ENCODE measurements at places on chromosomes 3 and 15.
A peak's percentile ranks its signal among the peaks of the same experiment; 100 is the strongest.

DNA sequence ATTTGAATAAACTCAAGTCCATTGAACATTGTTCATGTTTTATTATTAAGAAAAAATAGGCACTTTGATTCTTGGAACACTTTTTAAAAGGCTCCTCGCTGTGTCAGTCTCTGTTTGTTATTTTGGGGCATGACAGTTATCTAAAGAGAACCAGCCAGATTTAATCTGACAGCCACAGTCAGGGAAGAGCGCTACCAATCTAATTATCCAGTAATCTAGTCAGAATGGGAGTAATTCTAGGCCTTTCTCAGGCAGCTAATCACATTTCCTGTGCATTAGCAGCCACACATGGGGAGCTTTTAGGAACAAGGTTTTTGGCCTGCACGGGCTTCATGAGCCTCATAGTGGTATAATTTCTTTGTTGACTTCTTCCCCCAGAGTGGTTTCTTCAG is 362.2 kb downstream of the RBMS3 start:
- DNase-seq = no peak

GRCh38 chr15:99054025-99054387 is 46.4 kb upstream of the PGPEP1L start:
- DNase-seq = no peak

- no peak for DNase-seq
Measured at GRCh38 chr3:4888913-4889846, 90.1 kb upstream of the BHLHE40 start.

GRCh38 chr3:4994144-4994730 is 15.0 kb downstream of the BHLHE40 start:
- DNase-seq = no peak

- no peak for DNase-seq
Measured at GRCh38 chr3:40679290-40679689, 154.5 kb downstream of the ZNF621 start.

DNA sequence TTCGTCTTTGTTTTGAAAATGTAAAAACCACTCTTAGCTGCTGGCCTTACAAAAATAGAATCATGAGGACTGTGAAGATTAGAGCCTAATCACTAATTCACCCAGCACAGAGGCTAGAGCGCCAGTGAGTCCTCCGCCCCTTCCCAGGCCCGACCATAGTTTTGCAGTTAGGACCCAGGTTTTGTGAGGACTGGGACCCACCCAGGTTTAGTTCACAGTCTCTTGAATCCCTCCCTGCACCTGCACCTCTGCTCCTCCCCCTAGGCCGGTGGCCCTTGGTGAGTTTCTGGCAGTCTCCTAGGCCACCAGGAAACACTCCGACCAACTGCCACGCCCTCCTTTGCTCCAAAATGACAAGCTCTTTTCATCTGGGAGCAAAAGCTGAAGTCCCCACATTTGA is 136.0 kb upstream of the CCDC54 start:
- no peak for DNase-seq

GRCh38 chr3:71760140-71760539 is 6.5 kb downstream of the GPR27 start:
- DNase-seq = no peak

- DNase-seq = no peak
Measured at GRCh38 chr3:13135811-13136321, 62.6 kb upstream of the IQSEC1 start.

GRCh38 chr3:56375654-56376053 is 92.6 kb downstream of the ERC2 start:
- DNase-seq = no peak

DNA sequence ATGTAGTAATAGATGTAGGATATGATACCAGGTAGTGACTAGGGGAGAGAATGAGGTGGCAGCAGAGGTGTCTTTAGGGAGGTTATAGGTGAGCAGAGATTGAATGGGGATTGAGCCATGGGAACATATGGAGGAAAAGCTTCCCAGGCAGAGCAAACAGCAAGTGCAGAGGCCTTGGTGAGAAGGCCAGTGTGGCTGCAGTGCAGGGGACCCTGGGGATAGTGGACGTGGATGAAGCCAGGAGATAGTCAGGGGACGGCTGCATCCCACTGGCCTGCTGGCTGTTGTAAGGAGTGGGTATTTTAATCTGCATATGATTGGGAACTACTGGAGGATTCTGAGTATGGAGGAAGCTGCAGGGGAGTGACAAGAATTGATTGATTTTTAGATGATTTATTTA is 62.7 kb upstream of the TRAK1 start:
- DNase-seq = no peak

DNA sequence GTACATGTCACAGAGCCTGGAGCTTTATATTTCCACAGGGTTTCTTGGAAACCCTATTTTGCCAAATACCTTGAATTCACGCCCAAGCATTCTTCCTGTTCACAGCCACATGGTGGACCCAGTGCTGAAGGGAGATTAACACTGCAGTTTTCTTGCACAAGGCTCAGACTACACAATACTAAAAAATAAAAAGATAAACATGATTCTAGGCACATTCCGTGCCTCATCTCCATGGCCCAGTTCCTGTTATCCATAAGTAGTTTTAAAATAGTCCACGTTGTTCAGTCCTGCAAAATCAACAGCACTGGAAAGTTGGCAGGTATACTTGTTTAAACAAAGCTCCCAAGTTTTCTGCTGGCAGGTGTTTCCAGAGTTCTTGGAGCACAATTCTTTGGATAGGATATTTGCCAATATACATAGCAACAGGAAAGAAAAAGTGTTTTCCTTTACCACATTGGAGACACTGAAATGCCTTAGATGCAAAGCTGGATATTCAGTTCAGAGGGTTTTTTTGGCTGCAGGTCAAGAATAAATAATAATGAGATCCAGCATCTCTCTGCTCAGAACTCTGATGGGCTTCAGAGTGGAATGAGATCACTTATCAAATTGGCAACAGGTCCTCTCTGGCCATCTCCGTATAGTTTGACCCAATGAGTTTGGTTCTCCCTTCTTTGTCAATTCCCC is 88.1 kb upstream of the TGFBR2 start:
- DNase-seq = no peak

DNA sequence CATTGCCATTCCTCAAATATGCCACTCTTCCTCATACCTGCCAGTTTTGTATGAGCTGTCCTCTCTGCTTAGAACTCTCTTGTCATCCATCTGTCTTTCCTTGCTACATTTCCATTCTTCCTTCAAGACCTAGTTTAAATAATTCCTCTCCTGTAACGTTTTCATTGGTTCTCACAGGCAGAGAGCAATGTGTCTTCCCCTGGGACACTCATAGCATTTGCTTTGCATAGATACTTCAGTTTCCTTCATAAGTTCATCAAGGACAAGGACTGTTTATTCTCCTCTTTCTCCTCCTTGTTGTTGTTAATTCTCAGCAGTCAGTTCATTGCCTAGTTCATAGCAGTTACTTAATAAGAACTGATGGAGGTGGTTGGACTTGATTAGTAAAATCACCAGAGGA is 10.5 kb downstream of the NR2C2 start:
- DNase-seq = no peak

DNA sequence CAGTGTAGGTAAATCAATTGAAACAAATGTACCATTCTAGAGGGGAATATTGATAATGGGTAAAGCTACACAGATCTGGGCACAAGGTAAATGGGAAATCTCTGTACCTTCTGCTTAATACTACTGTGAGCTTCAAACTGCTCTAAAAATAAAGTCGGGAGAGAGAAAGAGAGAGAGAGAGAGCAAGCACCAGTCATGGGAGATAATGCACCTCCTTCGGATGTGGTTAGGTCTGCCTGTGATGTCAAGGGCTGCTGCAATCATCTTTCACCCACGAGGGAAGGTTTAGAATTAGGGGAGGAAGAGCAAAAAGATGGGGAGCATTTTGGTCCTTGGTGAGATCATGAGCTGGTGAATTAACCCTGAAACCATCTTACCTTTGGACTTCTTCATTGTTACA is 219.1 kb downstream of the ZNF385D start:
- DNase-seq = no peak

DNA sequence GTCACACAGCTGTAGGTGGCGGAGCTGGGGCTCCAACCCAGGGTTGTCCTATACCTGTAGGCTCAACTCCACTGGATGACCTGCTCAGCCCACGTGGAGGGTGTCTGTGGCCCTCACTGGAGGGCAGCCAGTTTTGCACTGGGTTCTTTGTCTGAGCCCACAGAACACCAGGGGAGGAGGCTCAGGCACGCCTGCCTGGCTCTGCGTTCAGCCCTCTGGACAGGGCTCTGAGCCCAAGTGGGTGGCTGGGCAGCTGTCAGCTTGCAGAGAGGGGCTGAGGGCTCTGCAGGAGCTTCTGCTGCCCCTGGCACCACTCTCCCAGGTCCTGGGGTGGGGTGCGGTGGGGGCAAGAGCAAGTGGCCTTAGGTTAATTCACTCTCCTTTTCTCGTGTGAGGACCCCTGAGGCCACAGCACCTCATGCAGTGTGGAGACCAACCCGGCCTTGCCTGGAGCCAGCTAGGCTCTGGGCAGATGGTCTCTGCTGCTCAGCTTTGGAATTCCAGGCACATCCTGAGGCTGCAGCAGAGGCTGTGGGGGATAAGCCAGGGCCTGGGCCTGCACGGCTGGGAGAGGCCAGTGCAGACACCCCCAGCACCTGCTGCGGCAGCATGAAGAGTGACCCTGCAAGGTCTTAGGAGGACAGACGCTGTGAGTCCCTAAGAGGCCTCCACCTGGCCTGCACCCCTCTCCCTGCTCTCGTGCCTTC is 23.5 kb downstream of the DUSP7 start:
- DNase-seq = no peak

DNA sequence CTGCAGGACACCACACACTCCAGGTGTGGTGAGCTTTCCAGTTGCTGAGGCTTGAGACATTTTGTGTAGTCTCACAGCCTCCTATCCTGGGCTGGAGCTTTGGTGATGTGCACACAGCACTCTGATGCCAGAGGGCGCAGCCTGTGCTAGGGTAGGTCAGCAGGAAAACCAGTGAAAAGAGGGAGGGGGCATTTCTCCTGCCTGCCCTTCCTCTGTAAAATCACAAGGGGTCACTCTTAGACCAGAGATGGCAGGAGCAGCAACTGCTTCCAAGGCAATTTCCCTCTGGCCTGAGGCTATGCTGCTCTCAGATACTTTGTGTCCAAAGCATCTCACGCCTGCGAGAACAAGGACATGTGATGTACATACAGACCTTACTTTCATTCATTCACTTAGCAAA is 16.5 kb upstream of the MUSTN1 start:
- DNase-seq = no peak

- no peak for DNase-seq
Measured at GRCh38 chr3:104126463-104126862, 1240.2 kb upstream of the ALCAM start.

GRCh38 chr15:30043211-30043655 is 39.5 kb upstream of the GOLGA8J start:
- DNase-seq = no peak

GRCh38 chr3:114411190-114411668 is 117.4 kb downstream of the TIGIT start:
- no peak for DNase-seq

GRCh38 chr3:197195326-197195725 is 103.1 kb downstream of the DLG1 start:
- DNase-seq = no peak

DNA sequence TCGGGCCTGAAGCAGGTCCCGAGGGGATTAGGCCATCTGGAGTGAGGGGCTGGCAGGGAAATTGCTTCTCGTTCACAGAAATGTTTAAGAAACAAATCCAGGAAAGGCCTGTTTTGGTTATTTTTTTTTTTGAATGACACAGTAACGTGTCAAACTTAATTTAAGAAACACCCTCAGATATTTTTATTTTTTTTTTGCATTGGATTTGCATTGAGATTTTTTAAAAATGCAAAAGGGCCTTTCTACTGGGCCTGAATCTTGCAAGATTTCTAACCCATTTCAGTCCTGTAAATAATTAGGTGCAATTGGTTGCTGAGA is 25.0 kb upstream of the KLF13 start:
- DNase-seq = no peak

GRCh38 chr3:58175187-58175436 is 35.7 kb downstream of the DNASE1L3 start:
- DNase-seq = no peak

- no peak for DNase-seq
Measured at GRCh38 chr3:160999274-160999673, 105.9 kb downstream of the B3GALNT1 start.

- no peak for DNase-seq
Measured at GRCh38 chr15:101024706-101025500, 105.7 kb downstream of the LRRK1 start.

DNA sequence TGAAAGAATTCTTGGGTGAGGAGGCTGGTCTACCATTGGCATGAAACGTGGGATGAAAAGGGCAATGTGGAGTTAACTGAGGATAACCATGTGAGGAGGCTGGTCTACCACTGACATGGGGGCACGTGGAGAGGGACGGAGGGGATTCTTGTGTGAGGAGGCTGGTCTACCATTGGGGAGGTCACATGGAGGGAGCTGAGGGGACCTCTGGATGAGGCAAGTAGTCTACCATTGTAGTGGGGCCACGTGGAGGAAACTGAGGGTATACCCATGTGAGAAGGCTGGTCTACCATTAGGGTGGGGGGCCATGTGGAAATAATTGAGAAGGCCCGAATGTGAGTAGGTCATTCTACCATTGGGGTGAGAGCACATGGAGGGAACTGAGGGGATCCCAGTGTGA is 154.1 kb downstream of the FBLN2 start:
- DNase-seq = no peak

DNA sequence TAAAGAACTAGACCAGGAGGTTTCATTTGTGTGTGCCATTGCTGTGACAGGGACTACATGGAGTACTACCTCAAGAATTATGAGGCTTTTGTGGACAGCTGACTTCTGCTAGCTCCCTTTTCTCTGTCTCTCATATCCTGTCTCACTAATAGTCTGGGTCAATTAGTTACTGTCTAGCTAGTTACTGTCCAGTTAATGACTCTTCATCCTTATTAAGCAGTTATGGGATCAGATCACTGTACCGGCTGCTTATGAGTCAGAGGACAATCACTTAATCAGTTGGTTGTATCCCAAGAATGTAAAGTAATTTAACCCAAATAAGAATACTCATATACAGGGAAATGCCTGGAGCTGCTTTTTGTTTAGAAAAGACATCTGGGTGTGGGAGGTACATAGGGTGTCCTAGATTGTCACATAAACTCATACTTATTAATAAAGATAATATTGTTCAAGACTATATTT is 158.0 kb downstream of the CDIN1 start:
- peak; percentile 22 for DNase-seq

- DNase-seq = no peak
Measured at GRCh38 chr3:104521606-104522336, 844.9 kb upstream of the ALCAM start.

DNA sequence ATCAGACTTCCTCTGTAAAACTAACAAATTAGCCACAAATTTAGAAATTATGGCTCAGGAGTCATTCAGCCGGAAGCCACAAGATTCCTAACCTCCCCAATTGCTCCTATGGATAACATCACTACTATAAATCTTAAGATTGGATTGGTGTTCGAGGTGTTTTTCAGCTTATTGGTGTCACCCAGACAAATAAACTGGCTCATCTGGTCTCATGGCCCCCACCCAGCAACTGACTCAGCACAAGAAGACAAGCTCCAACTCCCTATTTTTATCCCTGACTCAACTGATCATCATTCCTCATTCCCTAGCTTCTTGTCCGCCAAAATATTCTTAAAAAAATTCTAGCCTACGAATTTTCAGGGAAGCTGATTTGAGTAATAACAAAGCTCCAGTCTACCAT is 135.1 kb upstream of the STRIT1 start:
- peak; percentile 62 for DNase-seq

GRCh38 chr15:56038015-56038414 is 44.6 kb upstream of the NEDD4 start:
- DNase-seq = no peak

Data from fibroblast of skin of left biceps (primary cell).